ENCODE measurements at places on chromosomes 7 and 10.

GRCh38 chr10:6165221-6165725 is 37.5 kb upstream of the PFKFB3 start:
- no peak for DNase-seq

DNA sequence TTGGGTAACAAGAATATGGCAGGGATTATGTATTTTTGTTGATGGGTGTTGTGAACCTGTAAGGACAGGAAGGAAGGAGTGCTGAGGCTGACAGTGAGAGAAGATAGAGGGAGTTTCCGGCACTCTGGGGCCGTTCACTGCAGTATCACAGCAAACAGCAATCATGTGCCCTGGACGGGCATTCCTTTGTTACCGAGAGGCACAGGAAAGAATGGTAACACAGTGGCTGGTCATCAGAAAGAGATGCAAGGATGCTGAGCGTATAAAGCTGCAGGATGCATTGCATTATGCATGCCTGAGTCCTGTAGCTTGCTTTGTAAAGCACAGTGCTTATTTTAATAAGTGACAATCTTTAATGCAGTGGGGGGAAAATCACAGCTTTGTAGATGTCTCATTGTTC is 286.8 kb downstream of the RPS24 start:
- DNase-seq, result no peak

- DNase-seq, result no peak
These were observed 64.7 kb downstream of the CDK14 start for GRCh38 chr7:90660819-90661218.

GRCh38 chr10:7887174-7887816 is 69.0 kb downstream of the TAF3 start:
- DNase-seq, result no peak

- no peak for DNase-seq
These were observed 68.6 kb downstream of the NRG3 start for GRCh38 chr10:81943583-81943982.

- DNase-seq, result no peak
These were observed 39.2 kb downstream of the ELFN1 start for GRCh38 chr7:1709281-1709680.

DNA sequence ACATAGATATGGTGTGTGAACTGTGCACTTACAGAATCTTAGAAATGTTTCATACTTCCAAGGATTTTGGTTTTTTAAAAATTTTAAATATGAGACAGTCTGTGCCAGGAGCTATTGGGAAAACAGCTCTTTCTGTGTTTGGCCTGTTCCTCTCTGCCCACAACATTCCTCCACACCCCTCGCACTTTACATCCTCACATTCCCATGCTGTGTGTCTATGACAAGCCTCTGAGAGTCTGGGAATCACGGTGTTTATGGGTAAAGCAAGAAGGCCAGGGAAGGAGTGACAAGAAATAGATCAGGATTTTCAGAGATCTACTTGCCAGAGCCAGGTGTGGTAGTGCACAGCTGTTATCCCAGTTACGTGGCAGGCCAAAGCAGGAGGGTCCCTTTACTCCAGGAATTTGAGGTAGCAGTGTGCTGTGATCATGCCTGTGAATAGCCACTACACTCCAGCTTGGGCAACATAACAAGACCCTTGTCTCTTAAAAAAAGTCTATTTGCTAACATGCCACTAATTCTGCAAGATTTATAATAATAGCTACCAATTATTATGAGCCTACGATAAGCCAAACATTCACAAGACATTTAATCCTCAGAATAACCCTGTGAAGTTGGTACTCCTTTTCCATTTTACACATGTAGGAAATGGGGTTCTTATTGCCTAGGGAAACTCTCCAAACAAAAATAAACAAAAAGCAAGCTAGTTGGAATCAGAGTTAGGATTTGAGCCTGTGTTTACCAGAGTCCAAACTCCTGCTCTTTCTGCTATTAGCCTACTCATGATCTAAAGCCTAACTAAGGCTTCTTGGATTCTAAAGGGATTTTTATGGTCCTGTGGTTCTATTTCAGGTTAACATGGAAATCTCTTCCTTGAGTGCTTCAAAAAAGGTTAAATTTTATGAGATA is 168.3 kb upstream of the SP8 start:
- DNase-seq, result no peak

DNA sequence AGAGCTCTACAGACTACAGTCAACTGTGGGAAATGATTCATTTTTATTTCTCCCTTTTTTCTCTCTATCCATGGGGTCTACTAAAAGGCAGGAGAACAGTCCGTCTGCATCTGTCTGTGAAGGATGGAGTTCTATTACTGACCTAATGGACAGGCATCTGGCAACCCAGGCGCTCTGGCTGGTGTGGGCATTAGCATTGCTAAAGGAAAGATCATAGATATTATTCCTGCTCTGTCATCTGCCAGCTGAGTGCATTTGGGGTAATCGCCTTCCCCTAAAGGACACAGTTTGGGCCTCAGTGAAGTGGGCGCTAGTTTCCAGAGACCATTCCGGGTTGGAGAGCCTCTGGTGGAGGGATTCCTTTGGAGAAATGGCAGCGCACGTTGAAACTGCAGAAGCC is 201.3 kb upstream of the TCERG1L start:
- no peak for DNase-seq

- no peak for DNase-seq
These were observed 48.4 kb upstream of the FAM20C start for GRCh38 chr7:143811-144453.

DNA sequence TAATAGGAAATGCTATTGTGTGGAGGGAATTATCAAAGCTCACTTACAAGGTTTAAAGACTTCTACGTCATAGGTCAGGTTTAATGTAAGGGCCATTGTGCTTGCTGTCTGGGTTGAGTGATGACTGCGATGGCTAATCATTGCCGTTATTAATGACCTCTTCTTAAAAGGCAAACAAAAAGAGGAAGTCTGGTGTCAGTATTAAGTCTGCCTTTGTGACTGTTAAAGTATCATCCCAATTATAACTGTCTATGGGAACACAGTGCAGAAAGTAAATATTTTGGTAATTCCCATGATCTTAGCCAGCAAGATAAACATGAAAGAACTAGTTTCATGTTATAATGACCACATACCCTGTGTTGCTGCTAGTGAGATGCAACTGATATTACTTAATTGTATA is 382.4 kb downstream of the BBS9 start:
- DNase-seq, result no peak

DNA sequence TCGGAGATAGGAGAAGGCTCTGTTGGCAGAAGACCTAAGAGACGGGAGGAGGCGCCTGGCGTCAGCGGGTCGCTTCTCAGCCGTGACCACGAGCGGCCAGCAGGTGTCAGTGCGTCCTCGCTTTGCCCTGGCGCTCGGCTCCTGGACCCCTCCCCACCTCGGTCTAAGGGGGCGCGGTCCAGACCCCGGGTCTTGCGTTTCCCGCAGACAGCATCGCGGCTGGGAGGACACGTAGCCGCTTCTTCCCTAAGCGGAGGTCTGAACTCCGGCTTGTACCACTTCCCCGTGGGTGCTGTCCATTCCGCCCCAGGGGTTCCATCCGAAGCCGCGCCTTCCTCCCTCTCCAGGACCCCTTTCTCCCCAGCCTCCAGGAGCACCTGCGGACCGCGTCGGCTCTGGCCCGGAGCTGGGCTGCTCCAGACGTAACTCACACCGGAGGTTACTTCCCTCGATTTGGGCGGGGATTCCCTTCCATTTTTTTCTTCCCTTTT is 593 bp upstream of the ADRA2A start:
- peak; percentile 56 for DNase-seq

DNA sequence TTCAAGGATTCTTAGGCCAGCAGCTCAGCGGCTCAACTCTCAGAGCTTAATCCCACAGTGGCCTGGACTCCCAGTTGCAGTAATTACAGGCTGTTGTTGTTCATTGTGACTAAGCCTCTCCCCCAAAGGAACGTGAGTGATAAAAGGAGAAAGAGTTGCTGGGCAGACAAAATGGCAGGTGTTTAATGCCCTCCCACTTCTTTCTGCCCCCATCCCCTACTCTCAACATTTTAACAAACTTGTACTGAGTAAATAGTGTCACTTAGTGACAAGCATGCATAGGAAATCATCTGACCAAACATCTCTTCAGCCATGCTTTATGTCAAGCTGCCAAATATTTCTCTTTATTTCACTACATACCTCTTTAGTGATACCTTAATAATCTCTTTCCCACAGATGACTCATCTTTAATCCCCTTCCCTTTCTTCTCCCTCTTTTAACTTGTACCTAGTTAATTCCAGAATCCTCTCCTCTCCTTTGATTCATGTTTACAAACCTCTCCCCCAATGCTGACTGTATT is 12.4 kb upstream of the MTERF1 start:
- DNase-seq, result no peak

All from activated CD4-positive, alpha-beta T cell treated with anti-CD3 and anti-CD28 coated beads for 24 hours (primary cell).